ENCODE measurements at places on chromosomes 2 and 18.
A peak's percentile ranks its signal among the peaks of the same experiment; 100 is the strongest.

- no peak for DNase-seq
Observed at GRCh38 chr2:39498786-39499185, 61.7 kb upstream of the MAP4K3 start.

DNA sequence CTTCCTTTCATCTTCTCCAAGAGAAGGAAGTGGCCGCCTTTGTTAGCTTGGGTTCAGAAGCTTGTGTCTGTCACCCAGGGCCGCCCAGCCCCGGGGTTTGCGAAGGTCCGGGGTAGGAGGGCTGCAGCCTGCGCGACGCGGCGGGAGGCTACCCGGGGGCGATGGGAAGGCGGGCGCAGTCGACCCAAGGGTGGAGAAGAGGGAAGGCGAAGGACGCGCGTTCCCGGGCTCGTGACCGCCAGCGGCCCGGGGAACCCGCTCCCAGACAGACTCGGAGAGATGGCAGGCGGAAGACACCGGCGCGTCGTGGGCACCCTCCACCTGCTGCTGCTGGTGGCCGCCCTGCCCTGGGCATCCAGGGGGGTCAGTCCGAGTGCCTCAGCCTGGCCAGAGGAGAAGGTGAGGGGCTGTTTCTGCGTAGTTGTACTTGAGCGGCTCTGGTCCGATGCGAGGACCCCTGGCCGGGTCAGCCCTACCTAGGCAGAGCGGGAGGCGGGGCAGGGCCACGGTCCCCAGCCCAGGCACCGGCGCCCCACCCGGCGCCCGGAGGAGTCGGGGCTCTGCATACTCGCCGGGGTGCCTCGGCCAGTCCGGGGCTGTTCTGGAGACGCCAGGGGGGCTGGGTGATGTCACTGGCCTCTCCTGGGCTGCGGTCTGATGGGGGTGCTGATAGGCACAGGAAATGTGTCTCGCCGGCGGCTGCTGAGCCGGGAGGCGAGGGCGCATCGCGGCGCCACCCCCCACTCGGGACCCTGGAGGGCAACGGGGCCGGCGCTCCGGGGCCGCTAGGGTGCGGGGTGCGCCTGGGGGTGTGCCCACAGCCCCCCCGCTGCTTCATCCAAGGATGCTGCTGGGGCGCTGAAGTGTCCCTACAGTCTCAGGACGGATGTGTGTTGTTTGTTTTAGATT lies at the start of gene QPCT:
QPCT (plus strand) TSS at position 178 of the 909 bp plus-strand sequence; CDS start at position 280, 102 bp downstream.
- peak; percentile 36 for DNase-seq

- no peak for DNase-seq
Observed at GRCh38 chr2:105134081-105134480, 96.2 kb downstream of the MRPS9 start.

- DNase-seq = no peak
Observed at GRCh38 chr2:148493822-148494563, 150.6 kb upstream of the EPC2 start.

DNA sequence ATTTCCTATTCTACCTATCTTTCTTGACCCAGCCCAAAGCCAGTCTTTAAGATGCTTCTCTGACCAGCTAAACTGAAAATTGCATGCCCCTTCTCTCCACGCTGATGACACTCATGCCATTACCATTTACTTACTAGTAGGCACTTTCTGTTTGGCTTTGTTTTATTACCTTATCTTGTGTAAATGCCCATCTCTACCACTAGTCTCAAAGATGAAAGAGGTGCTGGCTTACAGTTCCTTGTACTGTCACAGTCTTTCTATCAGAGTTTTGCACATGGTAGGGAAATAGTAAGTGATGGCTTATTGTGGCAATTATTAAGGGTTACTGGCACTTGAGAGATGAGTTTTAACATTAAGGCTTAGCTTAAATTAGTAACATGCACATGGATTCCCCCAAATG lies 352.1 kb downstream of the RBM43 start:
- no peak for DNase-seq

GRCh38 chr2:163324677-163325076 lies 411.1 kb downstream of the FIGN start:
- no peak for DNase-seq

DNA sequence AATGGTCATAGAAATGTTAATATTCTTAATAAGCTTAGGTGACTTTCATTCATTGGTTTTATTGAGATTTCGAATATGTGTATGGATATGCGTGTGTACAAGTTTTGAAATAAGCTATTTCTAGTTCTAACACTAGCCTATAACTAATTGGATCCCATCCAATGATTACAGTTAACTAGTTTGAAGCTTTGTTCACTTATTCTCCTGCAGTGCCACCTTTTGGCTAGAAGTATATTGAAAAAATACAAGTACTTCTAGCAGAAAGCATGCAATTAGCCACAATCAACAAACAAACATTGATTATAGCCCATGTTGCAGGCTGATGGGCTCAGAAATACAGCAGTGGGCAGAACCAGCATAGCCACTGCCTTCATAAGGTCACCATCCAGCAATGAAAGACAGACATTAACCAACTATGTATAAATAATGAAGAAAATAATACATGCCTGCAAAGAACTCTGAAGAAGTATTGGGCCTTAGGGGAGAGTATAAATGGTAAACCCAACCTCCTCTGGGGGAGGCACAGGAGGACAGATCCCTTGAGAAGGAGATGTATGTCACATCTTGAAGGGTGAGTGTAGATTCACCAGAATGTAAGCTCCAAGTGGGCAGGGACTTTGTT lies 5.1 kb upstream of the PIEZO2 start:
- no peak for DNase-seq

- DNase-seq = no peak
Observed at GRCh38 chr2:231692847-231693246, 15.5 kb upstream of the PTMA start.

GRCh38 chr2:54575379-54575888 lies 119.3 kb downstream of the SPTBN1 start:
- DNase-seq = no peak

DNA sequence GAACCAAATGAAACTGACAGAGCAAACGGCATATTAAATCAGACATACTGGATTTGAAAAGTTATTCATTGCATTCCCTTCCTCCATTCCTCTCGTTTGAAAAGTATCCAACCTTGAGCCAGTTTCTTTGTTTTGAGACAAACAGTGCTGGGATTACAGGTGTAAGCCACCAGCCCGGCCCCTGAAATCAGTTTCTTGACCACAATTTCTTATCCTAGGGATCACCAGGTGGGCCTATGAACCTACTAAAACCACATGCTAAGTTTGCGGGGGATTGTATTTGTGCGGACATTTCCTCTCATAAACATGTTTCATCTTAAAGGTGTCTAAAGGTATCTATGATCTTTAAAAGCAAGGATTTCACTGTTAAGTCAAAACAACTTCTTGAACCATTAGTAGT lies 11.6 kb downstream of the PTPN2 start:
- DNase-seq = no peak

GRCh38 chr2:10862330-10862729 lies 49.4 kb upstream of the KCNF1 start:
- DNase-seq = no peak

DNA sequence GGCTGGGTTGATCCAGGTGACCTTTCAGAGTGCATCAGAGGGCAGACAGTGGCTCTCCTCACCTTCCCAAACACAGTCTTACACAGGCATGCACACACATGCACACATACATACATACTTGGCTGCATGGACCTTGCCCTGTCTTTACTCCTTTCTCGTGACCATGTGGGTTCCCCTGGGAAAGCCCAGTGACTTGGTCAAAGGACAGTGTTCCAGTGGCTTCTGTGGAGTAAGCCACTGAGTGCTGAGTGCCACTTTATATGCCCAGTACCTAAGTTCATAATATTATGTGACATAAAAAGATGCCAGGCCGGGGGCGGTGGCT lies 249.4 kb downstream of the MYCN start:
- no peak for DNase-seq
